ENCODE measurements at places on chromosomes 3 and 15. TPM values are rescaled to one million over a fixed set of nuclear protein-coding genes. Genes with fewer than 3 reads are reported as not detected.

The KCNMB2 gene
- polyA plus RNA-seq = 29.0 TPM

The DUOXA1 gene
- 0.53 TPM for polyA plus RNA-seq

The REC114 gene
- polyA plus RNA-seq = not detected

DNA sequence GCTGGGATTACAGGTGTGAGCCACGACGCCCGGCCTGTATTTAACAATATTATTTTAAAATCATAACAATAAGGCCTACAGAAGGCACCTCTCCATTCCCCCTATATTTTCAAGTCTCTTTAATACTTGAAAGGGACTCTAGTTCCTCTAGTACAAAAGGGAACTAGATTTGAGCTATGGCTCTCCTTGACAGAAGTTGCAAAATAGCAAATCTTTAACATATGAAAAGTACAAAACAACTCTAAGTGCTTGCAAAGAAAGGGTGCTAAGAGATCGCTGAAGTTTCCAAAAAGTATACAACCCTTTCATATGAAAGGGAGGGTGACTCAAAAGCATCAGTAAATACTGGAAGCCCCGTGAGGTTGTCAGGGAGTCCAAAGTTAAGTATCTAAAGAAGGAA is 23.8 kb downstream of the AP3S2 start:
- DNase-seq = no peak

DNA sequence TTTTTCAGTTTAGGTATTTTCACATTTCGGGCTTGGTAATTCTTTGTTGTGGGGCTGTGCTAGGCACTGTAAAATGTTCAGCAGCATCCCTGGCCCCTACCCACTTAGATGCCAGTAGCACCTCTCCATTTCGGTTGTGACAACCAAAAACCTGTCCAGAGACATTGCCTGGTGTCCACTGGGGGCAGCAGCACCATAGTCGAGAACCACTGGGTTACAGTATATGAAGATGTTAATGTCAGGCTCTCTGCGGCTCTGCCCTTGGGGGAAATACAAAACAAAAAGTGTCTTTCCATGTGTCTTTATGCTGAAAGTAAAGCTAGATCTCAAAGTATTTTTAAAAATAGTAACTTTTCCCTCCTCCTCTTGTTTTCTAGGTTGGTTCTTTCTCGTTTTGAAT is 177.2 kb downstream of the ITPR1 start:
- no peak for DNase-seq

DNA sequence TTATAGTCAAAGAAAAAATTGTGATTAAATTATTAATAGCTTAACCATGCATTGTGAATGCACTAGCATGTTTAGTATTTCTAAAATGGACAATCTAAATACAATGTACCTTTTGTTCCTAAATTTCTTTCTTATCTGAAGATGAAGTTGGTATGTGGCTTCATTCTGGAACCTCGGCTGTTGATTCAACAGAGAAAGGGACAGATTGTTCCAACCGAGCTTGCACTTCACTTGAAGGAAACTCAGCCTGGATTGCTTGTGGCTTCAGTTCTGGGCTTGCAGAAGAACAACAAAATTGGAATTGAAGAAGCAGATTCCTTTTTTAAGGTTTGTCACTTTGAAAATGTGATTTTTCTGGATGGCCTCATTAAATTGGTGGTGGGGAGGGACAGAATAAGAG is 32.6 kb downstream of the HPS3 start:
- DNase-seq = no peak

DNA sequence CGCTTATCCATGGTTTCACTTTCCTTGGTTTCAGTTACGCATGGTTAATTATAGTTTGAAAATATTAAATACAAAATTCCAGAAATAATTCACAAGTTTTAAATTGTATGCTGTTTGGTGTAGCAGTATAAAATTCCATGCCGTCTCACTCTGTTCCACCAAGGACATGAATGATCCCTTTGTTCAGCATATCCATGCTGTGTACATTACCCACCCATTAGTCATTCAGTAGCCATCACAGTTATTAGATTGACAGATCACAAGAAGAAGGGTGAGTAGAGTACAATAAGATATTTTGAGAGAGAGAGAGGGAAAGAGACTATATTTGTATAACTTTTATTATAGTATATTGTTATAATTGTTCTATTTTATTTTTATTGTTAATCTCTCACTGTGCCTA is 535.5 kb downstream of the SQOR start:
- no peak for DNase-seq

GRCh38 chr3:146814601-146815315 is 209.6 kb upstream of the PLSCR5 start:
- no peak for DNase-seq

DNA sequence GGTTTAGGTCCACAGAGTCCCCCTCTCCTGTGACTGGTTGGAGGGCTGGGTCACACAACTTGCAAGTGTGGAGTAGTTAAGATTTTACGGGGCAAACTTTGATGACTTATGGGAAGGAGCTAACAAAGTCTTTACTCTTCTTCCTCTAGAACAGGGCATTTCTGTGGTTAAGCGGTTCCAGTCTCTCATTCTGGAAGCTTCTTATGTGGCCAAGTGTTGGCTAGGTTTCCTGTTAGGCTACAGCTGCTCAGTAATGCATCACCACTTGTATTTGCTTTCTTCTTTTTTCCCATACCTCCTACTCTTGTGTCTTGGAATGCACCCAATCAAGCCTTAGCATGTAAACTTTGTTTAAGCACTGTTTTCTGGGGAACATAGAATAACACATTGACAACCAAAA is 100.6 kb upstream of the PLAAT1 start:
- DNase-seq = no peak

- DNase-seq = no peak
Measured at GRCh38 chr3:184571750-184572377, 10.3 kb downstream of the EPHB3 start.

DNA sequence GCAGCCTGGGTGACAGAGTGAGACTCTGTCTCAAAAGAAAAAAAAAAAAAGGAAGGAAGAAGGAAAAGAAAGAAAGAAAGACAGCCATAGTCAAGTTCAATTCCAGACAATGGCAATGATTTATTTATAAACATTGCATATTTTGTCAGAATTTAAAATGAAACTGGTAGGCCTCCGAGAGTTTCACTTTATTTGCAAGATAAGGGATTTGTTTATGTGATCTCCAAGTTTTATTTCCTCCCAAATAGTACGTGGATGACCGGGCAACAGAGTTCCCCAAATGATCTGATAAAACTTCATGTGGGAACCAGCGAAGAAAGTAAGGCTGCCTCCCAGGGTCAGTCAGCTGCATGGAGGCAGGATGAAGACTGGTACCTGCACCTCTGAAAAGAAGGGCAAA is 28.6 kb upstream of the MOBP start:
- no peak for DNase-seq

- DNase-seq = no peak
Measured at GRCh38 chr15:45441036-45441435, 62.7 kb upstream of the GATM start.

DNA sequence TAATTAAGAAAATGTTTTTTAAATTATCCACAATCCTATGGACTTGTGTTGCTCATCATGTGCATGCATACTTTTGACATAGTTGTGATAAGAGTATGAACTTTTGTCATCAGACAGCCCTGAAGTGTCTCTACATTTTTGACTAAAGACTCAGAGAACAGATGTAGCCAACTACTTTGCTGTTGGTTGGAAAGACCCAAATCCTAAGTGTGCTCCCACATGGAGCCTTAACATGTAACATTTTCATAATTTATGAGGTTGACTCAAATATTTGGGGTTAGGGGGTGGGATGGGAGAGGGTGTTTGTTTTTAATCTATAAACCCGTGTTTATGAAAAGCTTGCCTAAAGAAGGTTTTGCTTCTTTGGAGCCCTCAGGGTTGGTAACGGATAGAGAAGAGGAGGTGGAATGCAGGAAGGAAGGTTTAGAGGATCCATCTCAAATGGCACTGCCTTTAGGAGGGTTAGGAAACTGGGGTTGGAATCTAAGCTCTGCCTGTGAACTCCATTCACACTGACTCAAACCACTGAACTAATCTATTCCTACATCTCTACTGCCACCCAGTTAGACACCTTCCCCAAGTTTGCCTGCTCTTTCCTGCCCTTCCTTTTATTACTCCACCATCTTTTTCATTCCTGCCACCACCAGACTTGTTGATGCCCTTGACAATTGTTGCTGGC is 3.7 kb downstream of the BOC start:
- no peak for DNase-seq

GRCh38 chr3:185960522-185961288 is 22.9 kb upstream of the TRA2B start:
- DNase-seq = no peak

DNA sequence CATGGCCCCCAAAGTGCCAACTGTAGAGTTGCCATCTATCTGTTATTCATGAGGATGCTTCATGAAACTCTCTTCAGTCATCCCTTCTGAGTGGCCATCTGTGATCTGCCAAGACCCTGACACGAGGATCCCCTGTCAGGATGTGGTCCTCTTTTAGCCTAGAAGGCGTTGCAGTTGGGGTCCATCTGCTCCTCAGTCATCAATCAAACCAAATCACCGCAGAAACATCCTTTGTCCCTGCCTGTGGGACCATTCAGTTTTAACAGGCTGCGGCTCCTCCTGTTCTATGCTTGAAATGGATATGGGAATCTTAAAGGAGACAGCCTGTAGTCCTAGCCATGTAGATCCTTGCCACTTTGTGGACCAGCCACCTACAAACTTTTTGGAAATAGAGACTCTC is 5.9 kb upstream of the RPS27L start:
- no peak for DNase-seq

- DNase-seq = no peak
Measured at GRCh38 chr3:140122183-140122582, 187.2 kb downstream of the CLSTN2 start.

DNA sequence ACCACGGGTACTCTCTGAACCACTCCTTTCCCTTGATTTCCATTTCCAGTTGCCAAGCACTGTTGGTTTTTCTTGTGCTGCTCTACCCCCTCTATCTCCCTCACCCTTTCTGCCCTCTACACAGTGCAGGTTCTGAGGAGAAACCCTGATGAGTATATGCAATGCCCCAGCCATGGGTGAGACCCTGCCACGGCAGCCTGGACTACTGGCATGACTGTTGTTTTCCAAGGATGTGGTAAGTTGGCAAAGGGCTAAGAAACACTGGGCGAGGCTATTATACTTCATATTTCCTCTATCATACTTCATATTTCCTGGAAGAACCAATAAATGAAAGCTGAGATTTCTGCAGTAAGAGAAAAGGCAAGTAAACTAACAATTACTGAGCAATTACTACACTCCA is 27.9 kb downstream of the CHAC1 start:
- no peak for DNase-seq

DNA sequence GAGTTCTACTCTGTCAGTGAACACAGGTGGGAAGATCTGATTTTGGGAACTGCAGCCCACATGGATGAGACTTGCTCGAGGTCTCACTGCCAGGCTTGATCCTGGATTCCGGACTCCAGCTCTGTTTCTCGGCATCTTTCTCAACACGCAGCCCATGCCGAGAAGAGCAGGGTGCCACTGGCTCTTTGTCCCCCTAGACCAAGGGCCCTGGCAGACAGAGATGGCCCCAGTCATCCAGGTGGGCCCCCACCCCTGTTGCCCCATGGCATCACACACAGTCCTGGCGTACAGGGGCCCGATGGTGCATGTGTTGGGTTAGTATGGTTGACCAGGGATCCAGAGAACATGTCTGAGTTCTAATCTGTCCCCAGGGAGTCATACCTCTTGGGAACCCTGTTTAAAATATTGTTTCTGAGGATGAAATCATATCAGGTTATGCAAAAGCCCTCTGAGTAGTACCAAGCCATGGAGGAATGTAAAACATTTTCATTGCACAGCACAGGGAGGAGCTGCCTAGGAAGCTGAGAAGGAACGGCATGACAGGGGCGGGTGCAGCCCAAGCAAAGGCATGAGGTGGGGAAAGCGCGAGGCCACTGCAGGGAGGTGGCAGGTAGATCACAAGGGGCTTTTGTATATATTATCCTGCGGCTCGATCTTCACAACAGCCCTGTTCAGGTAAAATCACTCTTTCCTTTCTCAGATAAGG is 320.6 kb downstream of the UACA start:
- no peak for DNase-seq

- DNase-seq = no peak
Measured at GRCh38 chr15:84772467-84772866, 24.1 kb downstream of the ZNF592 start.

DNA sequence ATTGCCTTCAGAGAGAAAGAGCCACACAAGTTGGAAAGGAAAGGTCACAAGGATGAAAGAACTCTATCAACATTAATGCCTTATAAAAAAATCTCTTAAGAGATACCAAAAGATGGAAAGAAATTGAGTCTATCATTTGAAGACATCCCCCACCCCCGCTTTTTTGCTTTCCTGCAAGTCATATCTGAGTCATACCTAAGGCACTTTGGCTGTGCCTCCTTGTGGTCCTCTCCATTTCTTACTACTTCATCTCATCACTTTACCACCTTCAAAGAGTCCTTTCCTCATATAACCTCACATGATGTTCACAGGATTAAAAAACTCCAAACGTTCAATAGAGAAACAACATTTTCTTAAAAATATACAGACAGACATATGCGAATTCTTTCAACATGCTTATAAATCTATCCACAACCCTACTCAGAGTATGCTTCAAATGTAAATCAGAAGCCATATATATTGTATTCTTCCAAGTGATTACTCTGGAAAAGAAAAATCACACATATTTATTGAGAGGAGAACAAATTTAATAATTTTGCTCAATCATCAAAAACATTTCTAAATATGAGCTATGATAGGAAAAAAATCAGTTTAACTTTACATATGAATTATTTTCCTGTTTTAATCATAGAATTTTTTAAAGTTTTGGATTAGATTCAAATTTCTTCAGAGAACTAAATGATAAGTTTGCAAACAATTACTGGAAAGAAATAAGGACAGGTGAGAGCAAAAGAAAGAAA is 1003.9 kb upstream of the CFAP20DC start:
- no peak for DNase-seq

DNA sequence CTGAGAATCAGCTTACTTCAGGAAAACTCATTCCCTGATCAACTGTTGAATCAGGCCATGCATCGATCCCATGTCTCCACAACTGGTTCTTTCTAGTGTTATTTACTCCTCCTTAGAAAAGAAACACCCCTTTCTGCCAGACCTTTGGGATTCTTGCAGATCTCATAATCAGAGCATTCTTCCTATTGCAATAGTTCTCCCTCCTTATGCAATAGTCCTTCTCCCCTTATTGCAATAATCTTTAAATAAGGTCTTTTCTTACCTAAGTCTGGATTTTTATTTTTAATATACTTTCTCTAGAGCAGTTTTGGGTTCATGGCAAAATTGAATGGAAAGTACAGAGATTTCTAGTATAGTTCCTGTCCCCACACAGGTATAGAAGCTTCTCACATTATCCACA is 141.9 kb upstream of the SGO1 start:
- DNase-seq = no peak

GRCh38 chr15:57685306-57686095 is 21.0 kb upstream of the POLR2M start:
- no peak for DNase-seq

DNA sequence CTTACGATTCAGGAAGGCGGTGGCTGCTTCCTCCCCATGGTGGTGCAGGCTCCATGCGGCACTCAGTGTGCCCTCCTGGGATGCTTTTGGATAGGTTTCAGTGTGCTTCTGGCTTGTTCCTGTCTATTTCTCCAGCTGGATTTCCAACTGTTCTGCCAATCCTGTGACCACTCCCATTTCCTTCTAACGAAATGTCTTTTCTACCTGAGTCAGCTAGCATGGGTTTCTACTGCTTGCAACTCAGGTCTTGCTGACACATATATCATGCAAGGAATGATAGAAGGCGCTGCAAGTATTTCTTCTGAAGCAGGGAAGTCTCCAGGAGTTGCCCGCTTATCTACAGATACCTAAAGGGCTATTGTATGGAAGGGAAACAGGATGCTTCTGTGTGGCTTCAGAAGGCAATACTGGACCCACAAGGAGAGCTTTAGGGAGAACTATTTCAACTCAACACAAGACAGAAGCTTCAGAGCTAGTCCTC is 244.4 kb downstream of the OPA1 start:
- DNase-seq = no peak

Data from left renal pelvis (tissue), 4 donors.